ENCODE measurements at places on chromosomes 2 and 18. TPM values are rescaled to one million over a fixed set of nuclear protein-coding genes. Genes with fewer than 3 reads are reported as not detected.

ATP6V1C2 gene
- total RNA-seq = 1.9 TPM

GDF7 gene
- 0.46 TPM for total RNA-seq

DNA sequence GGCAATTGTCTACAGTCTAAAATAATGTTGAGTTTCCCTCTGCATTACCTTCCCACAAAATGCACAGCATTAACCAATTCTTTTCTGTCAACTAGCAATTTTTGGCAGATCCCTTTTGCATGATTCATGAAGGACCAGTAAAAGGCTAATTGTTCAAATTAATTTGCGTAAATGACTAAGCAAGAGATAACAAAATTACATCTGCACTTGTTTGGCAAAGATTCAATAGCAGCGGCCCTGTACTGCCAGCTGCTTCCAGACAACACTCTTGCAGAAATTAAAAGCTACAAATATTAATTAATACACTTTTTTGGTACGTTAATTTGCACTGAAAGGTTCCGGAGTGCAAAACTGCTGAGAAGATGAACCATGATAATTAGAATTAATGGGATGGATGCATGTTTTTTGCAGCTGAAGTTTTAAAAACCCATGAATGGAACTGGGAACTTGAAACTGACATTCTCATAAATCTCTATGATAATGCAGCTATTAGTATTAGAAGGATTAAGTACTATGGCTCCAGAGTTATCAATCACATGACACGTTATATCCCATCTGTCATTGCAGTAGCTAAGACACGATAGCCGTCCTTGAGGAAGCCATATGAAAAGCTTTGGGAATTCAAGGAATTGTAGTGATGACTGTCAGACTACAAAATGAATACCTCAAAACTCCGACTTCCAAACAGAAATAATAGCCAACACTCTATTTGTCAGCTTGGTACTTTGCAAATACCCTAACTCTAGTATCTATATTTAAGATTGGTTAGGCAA is 1268.3 kb upstream of the ACVR2A start:
- no peak for DNase-seq

PTH2R gene
- total RNA-seq = not detected

GRCh38 chr18:985212-985661 is 80.6 kb downstream of the ADCYAP1 start:
- no peak for DNase-seq

MZT2B gene
- 595 TPM for total RNA-seq

DNA sequence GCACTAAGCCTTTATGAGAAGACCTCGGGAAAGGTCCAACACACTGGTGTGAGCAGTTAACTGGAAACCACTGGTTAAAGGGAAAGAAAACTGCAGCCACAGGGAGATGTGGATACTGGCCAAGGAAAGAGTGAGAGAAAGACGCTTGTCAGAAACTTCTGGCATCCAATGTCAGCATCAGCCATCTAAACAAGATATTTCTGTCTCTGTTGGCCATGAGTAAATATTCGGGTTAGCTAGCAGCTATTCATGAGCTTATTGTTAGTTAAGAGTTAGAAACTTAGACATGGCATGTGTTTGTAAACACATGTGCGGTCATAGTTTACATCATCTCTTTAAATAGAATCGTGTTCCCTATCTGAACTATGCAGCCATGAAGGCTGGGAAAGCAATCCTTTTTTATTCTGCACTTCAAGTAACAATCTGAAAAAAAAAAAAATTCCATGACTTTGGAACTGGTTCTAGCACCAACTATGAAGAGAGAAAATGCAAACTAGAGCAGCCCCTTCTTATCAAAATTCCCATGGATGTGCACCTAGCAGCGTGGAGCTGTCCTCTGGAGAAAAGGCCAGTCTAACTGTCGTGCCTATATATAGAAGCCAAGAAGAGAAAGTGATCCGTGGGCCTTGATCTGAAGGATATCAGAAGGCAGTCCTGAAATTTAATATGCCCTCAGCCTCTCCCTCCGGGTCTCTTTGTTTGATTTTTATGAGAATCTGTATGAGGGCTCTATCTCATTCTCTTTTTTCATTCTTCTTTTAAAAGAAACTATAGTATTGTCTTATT is 84.0 kb upstream of the RFX8 start:
- DNase-seq = no peak

DNA sequence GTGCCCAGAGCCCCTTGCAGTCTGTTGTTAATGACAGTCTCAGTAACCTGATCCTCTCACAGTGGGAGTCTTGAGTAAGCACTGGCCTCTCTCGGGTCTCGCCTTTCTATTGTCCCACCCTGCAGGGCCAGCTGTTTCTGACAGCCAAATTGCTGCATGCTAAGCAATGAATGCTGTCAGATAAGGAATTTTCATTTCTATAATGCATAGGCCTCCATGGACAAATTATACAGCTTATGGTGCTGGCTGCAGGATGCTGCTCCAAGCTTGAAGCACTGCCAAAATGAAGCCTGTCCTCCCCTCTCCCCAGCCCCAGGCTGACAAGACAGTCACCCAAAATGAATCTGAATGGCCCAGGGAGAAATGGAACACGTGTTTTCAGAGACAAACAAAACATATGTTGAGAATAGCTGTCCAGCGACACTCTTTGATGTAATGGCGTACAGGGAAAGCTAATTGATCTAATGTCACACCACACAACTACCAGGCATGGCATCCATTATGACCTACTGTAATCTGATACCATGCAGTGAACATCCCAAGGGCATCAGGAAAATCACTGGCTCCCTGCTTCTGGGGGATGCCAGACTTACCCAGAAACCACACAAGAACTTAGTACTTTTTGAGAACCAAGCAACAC is 36.8 kb downstream of the ACVR1 start:
- DNase-seq = no peak

GRCh38 chr2:144522897-144523595 is 3.1 kb upstream of the ZEB2 start:
- peak; percentile 69 for DNase-seq
